ENCODE measurements at places on chromosomes 4 and X. TPM values are rescaled to one million over a fixed set of nuclear protein-coding genes. Genes with fewer than 3 reads are reported as not detected.

The RNF212 gene
- not detected for total RNA-seq

The UBE2K gene
- 29.2 TPM for total RNA-seq

DNA sequence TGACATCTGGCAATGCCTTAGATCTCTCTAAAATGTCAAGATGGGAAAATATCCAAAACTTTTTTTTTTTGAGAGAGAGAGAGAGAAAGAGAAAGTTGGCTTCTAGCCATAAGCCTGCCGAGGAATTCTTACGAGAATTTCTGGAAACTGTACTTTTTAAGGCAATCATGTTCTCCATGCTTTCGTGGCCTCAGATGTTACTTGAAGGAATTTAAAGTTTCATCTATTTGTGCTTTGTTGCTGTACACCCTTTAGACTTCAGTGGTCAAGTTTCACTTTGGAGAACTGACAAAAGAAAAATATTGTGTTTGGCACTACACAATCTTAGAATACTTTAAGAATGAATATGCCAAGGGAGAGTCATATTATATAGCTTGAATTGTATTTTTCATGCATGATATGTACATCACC, 53.9 kb downstream of the FAT4 start:
- DNase-seq = no peak

- no peak for DNase-seq
These were observed 313.4 kb upstream of the MAGEB2 start for GRCh38 chrX:29902004-29902403.

The EREG gene
- not detected for total RNA-seq

The TAF1 gene
- 13.1 TPM for total RNA-seq

The PIR gene
- 333 TPM for total RNA-seq

- DNase-seq = peak; percentile 45
These were observed 1190.2 kb upstream of the AGA start for GRCh38 chr4:178632415-178632814.

The NDST4 gene
- 0.08 TPM for total RNA-seq

The CT45A5 gene
- total RNA-seq = 35.2 TPM

GRCh38 chr4:12963912-12964311, 520.2 kb downstream of the RAB28 start:
- no peak for DNase-seq

The ERCC6L gene
- 5.8 TPM for total RNA-seq

GRCh38 chr4:153189016-153189801, 15.0 kb upstream of the TRIM2 start:
- no peak for DNase-seq

DNA sequence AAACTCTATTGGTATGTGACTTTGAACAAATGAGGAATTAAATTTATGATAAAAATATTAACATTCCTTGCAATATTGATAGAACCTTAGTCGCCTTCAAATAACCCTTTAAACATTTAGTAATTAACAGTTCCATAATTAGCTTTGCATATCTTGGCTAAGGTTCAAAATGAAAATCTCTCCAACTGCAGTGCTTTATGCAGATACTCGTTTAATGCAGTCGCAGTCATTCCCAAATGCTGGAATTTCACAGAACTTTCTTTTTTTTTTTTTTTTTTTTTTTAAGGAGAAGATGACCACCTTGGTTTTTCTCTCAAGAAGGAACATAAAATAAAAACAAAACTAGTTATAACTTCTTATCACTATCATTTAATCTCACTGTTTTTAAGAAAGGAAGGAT, 5.2 kb downstream of the RAPGEF2 start:
- DNase-seq = no peak

DNA sequence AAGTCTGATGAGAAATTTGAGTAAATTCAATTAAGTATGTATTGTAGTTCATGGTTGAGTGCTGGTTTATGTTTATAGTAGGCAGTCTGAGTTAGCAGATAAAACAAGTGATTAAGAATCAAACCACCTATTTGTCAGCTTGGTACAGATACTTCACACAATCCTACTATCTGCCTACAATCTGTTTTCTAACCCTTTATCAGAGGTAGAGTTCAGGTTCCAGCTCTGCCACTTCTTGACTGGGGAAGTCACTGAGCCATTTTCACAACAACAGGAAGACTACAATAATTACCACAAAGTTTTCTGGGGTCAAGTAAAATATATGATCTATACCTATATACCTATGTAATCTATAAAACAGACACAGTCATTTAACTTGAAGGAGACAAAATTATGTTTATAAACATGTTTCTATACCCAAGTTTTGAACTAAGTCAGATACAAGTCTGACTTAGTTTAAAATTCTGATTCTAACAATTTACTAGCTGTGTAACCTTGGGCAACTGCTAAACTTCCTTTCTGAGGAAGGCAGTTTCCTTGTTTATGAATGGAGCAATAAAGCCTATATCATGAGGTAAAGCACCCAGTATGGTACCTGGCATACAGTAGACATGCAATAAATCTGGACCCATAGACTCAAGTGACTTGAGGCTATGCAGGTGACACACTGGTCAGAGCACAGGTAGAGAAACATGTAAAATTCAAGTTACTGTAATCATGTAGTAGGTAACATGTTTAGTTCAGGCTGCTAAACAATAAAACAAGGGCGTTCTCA, 37.2 kb upstream of the BDH2 start:
- DNase-seq = no peak

DNA sequence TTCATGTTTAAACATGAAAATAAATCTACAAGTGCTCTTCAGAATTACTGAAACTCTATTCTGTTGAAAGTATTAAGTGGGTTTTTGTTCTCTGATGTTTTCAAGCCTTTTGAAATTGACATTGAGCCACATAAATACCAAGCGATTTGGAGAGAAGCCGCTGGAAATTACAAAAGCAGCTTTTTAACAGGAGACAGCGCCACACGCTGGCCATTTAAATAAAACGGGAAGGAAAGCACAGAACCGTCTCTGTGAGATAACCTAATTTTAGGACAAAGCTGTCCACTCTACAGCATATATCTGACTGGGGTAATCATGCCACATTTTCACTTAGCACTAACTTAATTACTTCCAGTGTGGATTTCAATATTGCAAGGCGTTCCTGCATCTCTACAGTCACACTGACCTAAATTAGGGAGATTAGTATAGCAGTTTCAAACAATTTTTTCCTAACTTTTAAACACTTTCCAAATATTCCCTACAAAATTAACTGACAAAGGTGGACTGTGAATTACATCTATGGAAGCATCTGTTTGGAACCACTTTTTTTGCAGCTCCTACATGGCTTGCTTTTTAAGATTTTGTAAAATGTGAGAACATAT, 6.8 kb upstream of the ANOS1 start:
- DNase-seq = peak; percentile 51

DNA sequence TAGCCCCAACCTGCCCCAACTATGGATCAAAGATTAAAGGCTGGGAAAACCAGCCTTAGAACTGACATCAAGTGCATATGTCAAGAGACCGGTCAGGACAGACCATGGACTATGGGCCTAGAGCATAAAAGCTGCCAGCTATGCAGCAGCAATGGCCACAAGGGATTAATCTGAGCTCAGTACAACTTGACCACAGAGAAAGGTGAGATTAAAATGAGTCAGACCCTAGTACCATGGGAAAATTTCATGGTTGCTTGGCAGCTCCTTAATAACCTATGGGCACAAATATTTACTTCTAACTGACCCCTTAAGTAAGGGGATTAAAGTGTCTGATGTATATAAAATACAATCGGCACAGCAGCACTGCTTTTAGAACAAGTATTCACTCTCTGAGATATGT, 54.4 kb downstream of the CBR4 start:
- no peak for DNase-seq

The SFRP2 gene
- total RNA-seq = not detected

DNA sequence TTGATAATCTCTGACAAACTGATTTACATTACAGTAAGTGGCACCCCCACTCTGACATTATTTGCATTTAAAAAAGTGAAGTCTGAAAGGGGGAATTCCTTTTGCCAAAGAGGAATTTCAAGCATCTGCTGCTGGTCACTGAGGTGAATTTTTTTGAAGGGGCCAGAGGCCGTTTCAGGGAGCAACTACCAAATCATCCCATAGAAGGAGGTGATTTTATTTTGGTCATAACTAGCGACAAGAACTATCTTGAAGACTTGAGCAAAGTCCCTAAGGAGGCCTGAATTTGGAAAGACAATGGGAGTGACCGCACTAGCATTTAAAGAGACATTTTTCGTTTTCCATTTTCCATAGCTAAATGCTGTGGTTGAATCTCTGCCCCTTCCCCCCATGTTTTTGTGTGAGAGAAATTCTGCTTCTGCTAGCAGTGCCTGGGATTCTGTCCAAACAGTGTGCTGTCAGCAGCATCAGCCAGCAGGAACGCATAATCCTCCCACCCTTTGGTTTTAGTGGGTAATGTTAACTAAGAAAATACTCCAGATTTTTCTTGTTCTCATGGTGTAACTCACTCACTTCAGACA, 110.1 kb upstream of the MED14 start:
- no peak for DNase-seq

The GC gene
- not detected for total RNA-seq

DNA sequence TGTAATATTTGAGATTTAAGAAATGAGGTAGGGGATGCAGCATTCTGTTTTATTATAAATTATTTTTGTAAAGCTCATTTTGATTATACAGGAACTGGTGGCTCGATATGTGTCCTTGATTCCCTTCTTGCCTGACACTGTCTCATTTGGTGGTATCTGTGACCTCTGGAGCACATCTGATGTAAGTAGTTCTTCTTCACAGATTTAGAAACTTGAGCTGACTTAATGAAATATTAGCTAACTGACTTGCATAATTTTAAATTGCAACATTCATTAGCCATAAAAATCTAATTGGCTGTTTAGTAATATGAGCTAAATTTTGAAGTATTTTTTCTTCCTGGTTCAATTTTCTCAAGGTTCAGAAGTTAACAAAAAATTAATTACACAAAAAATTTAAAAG, 69.1 kb downstream of the FBXL5 start:
- no peak for DNase-seq

The UGT2A1 gene
- total RNA-seq = not detected

- DNase-seq = no peak
These were observed 54.3 kb downstream of the TSC22D3 start for GRCh38 chrX:107721318-107721717.
